ENCODE measurements at places on chromosomes 2 and 18. TPM values are rescaled to one million over a fixed set of nuclear protein-coding genes. Genes with fewer than 3 reads are reported as not detected.
A peak's percentile ranks its signal among the peaks of the same experiment; 100 is the strongest.

SDC1 gene
- 30.1 TPM for total RNA-seq

TNFAIP6 gene
- total RNA-seq = 3.2 TPM

DNA sequence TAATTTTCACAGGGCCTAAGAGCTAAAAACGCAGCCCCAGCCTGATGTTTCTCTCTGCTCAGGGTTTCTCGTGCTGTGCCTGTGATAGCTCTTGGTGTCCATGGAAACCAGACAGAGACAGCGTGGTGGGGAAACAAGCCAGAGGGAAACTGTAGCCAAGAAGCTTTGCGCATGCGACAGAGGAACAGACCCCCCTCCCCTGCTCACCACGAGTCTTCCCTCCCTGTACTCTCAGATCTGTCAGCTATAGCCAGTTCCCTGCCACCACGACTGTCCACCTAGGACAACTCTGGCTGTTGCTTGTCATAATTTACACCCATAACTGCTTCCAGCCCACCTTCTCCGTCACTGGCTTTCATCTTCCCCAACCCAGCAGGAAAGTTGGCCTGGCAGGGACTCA lies 13.2 kb upstream of the DNAJC27 start:
- DNase-seq = peak; percentile 32

DNA sequence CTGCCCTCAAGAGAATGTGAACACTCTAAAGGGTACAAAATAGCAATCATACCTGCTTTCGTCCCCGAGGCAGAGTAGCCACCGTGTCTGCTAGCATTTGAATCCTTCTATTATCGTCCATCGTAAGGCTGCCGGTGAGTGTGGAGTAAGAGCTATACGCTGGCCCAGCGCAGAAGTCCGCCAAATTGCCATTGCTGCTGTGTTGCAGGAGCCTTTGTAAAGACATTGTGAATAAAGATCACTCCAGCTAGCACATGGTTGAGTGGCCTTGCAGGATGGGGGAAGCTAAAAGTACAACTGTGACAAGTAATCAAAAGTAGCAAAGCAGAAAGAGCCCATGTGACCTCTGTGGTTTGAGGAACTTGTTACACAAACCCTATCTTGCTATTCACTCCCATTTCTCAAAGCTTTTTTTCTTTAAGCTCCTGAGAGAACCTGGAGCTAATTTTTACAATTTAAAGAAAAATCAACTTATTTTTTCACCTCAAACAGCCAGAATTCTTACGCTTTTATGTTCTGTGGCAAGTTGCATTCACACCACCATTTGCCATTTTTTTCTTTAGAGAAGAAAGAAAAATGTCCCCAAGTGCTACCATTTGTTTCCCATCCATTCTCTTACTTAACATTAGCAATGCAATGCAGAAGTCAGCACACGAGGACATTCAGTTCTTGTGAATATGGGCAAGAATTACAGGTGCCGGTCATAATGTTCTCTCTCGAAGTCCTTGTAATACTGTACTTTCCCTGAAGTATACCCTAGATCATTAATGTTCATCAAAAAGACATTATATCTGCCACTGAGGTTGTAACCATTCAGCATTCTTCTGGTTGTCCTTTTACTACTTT lies at the start of gene CYTIP:
Gene CYTIP, minus strand, starts transcription at position 295 of the 846 bp plus-strand sequence. Its CDS starts 69 bp downstream, at position 226.
- no peak for DNase-seq

DNA sequence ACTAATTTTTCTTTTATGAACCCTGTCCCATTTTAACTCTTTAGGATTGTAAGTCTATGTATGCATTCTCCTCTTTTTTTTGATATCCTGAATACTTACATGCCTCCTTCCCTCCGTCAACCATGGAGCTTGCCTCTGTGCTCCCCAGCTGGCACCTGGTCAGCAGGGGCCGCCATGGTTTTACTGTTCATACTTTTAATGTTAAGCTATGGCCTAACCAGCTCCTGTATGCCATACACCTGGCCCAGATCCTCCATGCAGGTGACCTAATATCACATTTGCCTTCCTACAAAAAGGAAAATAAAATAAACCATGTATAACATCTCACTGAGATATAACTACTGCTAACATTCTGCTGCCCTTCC lies 283.1 kb upstream of the TRIB2 start:
- DNase-seq = no peak

- no peak for DNase-seq
These were observed 165.9 kb downstream of the UXS1 start for GRCh38 chr2:106028192-106028591.
